IPS-NIHi11 (cell line): ENCODE measurements at places on chromosomes 4 and X.

DNA sequence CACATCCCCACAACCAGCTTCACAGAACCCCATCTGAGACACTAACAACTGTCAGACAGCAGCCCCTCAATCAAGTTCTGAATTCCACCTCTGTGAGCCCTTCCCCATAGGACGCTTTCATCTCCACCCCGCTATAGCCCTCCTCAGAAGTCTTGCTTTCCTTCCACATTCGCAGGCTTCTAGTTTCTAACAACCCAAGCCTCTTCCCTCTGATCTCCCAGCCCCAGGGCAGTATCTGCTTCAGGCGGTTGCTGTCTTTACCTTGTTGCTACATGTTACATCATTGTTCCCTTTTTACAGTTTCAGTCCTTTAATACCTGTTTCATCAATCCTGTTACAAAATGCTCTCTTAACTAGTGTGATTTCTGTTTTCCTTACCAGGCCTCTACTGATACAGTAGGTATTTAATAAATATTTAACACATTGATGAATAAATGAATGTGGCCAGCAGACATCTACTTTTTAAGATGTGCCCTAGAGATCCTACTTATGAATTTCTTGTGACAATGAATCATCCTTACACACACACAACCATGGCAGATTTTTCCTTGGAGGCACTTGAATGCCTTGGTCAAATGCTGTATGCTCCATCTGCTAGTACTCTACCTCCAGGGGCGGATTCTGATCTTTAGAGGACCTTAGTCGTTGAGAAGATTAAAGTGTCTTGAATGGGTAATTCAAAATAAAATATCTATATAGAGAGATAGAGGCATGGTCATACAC, 164.7 kb upstream of the SLIT2 start:
- DNase-seq = no peak

GRCh38 chr4:158958489-158959270, 144.2 kb upstream of the RAPGEF2 start:
- DNase-seq = no peak

DNA sequence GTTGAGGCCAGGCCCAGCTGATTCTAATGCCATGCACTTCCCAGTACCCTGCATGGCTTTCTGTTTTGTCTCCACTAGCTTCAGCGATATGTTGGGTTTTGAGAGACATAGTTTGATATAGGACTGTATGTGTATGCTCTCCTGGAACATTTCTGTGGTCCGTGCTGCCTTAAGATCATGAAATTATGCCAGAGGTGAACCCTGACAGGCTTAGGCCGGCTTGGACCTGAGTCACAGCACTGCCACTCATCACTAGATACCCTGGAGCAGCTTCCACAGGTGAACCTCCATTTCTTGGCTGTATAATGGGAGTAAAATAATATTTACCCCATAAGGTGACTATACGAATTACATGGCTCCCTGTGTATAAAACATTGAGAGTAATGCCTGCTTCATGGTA, 6.4 kb downstream of the SGMS2 start:
- DNase-seq = no peak

- DNase-seq = no peak
Measured at GRCh38 chrX:79079477-79079876, 65.0 kb upstream of the GPR174 start.

- DNase-seq = peak; percentile 8
Measured at GRCh38 chr4:2295900-2296442, 34.1 kb upstream of the MXD4 start.

DNA sequence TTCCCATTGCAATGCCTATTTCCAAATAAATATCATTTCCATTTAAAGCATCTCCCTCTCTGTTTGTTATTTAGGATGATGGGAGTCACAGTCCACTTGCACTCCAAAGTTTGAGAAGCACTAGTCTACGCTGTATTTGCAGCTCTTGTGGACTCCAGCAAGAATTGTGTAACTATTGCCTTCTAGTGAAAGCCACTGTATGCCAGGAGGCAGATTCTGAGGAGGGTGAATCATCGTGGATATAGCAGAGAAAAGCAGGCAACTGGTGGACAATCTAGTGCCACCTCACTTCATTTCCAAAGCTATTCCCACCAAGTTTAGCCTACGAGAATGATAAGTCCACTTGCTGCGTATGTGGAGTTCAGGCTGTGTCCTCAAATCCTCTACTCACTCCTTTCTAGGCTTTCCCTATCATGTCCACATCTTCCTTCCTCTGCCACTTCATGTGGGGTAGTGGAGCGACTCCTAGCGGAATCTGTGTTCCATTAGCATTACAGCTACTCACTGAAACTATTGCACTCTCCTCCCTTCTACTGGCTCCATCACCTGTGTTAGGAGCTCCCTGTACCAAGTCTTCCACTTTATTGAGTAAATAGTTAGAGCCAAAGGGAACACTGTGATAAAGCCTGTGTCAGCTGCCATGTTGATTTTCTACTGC, 501.8 kb upstream of the GALNT7 start:
- no peak for DNase-seq

- no peak for DNase-seq
Measured at GRCh38 chr4:131367441-131367840, 1781.7 kb upstream of the PCDH10 start.

- no peak for DNase-seq
Measured at GRCh38 chr4:710116-710515, 4.5 kb downstream of the PCGF3 start.

- no peak for DNase-seq
Measured at GRCh38 chr4:8599657-8600056, 7.1 kb downstream of the CPZ start.

DNA sequence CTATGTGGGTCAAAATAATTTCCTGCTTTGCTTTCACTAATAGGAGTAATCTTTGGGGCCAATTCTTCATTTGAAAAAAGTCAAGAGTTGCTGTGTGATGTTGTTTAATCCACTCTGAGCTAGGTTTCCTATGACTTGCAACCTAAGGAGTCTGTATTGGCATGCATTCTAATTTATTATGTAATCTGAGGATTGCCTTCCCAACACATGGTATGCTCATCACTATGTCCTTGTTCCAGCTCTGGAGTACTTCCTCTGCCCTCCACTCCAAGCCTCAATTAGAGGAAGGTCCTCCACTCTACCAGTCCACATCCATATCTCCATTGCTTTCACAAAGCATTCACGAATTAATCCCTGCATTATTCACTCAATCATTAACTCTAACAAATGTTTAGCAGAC, 56.1 kb downstream of the PPP3CA start:
- DNase-seq = no peak

DNA sequence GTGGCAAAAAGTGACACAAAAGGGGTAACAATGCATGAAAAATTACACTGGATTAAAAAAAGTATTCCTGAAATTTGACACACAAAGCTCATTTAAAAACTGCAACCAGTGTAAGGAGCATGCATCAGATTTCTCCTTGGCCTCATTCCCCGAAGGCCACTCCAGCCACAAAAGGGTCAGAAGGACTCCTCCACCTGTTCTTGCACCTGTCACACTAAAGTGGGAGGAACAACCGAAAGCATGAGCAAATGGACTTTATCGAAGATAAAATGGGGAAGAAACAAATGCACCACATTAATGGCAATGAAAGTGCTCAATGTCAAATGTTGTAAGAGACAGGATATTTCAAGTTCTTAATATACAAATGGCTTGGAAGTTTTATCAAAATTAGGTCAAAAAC, 88.2 kb downstream of the ADGRA3 start:
- DNase-seq = no peak

- DNase-seq = no peak
Measured at GRCh38 chrX:3521396-3521795, 174.9 kb upstream of the MXRA5 start.

DNA sequence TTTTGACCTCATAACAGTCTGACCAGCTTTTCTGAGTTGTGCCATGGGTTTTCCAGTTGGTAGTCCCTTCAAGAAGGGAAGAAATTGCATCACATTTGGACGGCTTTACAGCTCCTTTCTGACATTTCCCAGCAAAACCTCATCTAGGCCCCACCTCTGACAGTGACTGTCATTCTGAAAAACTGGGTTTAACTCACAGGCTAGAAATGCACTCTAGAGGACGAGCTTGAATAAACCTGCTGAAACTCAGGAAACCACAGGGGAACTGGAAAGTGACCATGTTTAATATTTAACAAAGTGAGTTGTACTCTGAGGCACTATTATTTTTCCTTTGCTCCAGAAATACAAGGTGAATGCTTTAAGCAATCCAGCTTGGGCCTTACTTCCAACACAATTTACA, 434.3 kb upstream of the RASGEF1B start:
- no peak for DNase-seq

- DNase-seq = no peak
Measured at GRCh38 chr4:14842964-14843630, 159.2 kb upstream of the CPEB2 start.

DNA sequence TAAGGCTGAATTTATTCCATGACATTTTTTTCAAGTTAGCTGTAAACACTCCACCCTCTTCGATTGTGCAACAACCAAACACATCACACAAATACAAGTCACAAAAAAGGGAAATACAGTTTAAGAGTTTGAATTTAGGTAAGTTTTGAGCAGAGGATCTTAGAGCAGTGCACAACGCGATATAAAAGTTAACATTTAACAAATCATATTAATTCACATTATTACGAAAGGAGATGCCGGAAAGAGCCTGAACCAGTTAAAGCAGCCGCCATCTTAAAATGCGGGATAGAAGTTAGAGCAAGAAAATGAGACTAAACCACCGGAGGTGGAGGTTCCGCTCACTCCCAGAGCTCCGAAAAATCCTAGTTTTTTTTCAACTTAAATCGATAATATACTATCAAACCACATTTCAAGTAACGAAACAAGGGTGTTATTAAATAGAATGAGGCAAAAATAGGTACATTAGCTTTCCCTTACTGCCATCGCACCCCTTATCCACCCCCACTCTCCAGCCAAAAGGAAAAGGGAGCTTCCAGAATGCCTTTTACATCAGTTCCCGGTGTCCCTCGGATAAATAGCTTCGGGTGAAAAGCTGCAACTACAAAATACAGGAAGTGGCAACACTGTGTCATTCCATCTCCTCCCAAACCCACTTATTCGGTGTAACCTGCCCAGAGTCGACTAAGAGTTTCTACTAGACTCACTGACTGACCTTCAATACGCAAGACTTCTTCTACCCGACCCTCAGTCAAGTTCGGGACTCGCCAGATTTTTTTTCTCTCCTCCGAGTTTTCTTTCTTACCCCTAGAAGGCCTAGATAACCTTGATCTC, 1.9 kb downstream of the UBE2D3 start:
- DNase-seq = peak; percentile 17

GRCh38 chrX:100264200-100264599, 145.9 kb downstream of the PCDH19 start:
- DNase-seq = no peak

- DNase-seq = no peak
Measured at GRCh38 chr4:176939445-176939844, 146.7 kb upstream of the VEGFC start.

- no peak for DNase-seq
Measured at GRCh38 chr4:184957446-184958115, 60.7 kb upstream of the HELT start.

- no peak for DNase-seq
Measured at GRCh38 chr4:182823576-182823975, 93.6 kb downstream of the DCTD start.

DNA sequence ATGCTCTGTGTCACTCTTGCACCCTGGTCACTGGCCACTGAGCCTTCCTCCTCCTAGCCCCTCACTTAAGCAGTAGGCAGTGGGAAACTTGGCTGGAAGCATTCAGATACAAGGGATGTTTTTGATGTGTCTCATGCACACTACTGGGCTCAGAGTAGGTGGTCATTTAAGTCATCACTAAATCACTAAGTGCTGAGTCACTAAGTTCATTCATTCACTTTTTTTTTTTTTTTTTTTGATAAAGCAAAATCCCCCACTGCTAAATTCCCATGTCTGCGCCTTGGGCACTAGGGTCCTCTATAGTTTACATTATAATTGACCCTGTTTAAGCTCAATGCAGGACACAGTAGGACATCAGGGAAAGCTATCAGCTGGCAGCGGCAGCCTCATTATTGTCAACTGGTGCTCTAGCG, 182.4 kb upstream of the MBNL3 start:
- peak; percentile 39 for DNase-seq

GRCh38 chrX:112218388-112218787, 135.8 kb upstream of the TRPC5 start:
- DNase-seq = no peak

GRCh38 chr4:55793479-55793878, 26.1 kb upstream of the EXOC1L start:
- DNase-seq = no peak

- no peak for DNase-seq
Measured at GRCh38 chr4:183408796-183409195, 35.6 kb upstream of the CDKN2AIP start.

DNA sequence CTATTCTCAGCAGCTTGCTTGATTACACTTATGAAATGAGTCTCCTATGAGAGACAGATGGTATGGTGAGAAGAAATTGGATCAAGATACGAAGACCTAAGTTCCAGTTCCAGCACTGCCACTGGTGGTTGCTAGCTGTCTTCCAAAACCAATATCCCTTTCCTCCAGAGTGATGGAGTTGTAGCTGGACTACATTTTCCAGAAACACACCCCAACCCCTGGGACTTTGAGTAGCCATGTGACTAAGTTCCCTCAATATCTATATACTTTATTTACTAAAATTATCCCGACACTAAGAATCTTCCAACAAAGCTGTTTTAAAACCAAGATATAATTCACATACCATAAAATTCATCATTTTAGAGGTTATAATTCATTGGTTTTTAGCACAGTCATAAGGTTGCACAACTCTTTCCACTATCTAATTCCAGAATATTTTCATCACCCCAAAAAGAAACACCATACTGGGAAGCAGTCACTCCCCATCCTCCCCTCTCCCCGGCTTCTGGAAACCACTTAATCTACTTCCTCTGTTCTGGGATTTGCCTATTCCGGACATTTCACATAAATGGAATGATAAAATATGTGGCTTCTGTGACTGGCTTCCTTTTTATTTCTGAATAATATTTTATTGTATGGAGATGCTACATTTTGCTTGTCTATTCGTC, 118.0 kb downstream of the MANBA start:
- DNase-seq = no peak

- DNase-seq = no peak
Measured at GRCh38 chrX:153525451-153525850, 8.0 kb downstream of the ATP2B3 start.

DNA sequence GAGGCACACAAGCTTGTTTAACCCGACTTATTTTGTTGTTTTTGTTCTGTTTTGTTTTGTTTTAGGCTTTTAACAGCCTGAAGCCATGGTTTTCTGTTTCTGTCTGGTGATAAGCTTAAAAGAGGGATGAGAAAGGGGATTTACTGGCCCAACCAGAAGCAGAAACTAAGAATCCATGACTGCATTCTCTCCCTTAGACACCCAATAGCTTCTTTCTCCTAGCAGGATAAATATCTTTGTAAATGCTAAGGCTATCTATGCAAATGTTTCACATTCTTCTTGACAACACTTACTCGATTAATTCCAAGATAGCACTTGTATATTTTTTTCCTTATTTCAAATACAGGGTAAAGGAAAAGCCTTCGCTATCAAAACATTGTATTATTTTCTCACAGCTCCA, 53.7 kb upstream of the SMAD1 start:
- DNase-seq = no peak

- DNase-seq = no peak
Measured at GRCh38 chr4:17721496-17722355, 59.7 kb downstream of the FAM184B start.
